MCF 10A (cell line): ENCODE measurements at places on chromosomes 12 and 14.

DNA sequence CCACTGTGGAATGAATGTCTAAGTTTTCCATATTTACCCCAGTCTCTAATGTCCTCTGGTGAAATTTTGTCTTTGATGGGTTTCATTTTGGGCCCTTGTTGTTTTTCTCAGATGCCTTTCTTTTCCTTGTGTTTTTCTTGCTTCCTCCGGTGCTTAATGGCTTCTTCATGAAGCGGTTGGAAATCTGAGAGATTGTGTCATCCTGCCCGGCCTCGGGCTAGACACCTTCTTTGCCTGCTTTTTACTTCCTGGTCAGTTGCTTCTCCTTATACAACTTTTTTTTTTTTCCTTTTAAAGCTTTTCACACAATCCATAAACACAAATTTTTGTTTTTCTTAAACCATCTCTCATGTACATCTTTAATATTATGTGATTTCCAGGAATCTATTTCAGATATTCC lies 7.1 kb downstream of the ETV6 start:
- DNase-seq: peak; percentile 41

- DNase-seq: no peak
Measured at GRCh38 chr14:33467971-33468370, 482.9 kb downstream of the EGLN3 start.

GRCh38 chr14:76957224-76957891 lies 71.2 kb downstream of the IRF2BPL start:
- no peak for DNase-seq

- no peak for DNase-seq
Measured at GRCh38 chr14:86457481-86458135, 927.7 kb downstream of the FLRT2 start.
